NCI-H2171 (cell line): ENCODE measurements at places on chromosomes 5 and 9.

- no peak for DNase-seq
These were observed 148.8 kb downstream of the MACIR start for GRCh38 chr5:103407402-103407801.

GRCh38 chr5:166639151-166639550 lies 1652.3 kb upstream of the WWC1 start:
- no peak for DNase-seq

DNA sequence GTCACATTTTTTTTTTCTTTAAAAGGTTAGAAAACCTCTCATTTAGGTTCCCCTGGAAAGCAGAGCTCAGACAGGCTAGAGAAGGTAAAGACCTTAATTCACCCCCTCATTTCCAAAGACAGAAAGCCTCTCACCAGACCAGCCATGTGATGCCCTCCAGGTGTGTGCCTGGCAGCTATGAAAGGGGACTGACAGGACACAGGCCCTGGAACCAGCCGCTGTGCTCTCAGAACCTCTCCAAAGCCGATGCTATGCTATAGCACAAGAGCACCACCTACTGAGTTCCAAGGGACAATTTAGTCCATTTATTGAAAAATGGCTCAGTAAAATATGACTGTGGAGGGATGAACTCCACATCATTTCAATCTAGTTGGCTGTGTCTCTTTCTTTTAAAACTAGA lies 48.8 kb downstream of the FANCC start:
- DNase-seq, result no peak

DNA sequence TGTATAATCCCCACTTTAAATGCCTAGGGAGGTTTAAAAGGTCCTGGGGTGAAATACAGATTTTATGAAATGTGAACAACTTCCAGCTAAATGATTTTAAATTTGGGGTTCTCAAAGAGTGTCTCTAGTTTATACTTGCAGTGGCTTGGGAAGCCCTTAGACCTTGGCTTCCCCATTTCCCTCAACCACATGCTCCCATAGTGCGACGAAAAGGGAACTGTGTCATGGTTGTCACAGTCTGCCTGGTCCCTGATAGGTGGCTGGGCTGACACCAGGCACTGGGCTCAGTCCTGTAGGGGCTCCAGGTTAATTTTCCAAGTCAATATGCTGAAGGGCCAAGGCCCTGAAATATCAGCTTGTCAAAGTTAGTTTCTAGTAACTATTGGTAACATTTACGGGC lies 10.4 kb upstream of the CXCL14 start:
- DNase-seq, result no peak

DNA sequence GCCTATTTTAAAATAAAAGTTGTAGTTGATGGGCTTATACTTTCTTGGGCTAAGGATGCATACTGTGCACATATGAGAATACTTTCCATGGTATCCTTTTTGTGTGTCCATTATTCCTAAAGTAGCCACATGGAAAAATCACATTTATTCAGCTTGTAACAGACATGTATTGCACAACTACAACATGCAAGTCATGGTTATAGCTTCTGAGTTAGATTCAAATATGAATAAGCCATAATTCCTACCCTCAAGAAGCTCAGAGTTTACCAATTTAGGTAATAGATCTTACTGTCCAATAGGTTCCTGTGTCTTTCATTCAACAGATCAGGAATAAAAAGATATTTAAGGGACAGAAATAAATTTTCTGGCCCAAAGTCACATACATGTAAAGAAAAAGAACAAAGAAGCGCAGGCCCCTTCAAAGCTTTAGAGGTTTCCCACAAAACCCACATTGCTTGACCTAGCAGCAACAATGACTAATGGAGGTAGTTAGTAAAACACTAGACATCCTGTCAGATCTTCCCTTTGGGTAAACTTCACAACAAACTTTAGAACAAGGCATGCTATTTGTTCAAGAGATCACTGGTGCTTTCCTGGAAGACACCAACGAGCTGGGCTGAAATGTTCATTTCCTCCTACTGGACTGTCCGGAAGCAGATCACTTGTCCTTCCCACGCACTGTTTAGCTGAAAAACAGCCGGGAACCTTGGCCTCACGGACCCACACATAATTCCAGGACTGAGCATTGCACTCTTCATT lies 78.4 kb upstream of the ITGA1 start:
- no peak for DNase-seq

- DNase-seq, result no peak
These were observed 192.9 kb downstream of the FBXL7 start for GRCh38 chr5:15692706-15693381.

DNA sequence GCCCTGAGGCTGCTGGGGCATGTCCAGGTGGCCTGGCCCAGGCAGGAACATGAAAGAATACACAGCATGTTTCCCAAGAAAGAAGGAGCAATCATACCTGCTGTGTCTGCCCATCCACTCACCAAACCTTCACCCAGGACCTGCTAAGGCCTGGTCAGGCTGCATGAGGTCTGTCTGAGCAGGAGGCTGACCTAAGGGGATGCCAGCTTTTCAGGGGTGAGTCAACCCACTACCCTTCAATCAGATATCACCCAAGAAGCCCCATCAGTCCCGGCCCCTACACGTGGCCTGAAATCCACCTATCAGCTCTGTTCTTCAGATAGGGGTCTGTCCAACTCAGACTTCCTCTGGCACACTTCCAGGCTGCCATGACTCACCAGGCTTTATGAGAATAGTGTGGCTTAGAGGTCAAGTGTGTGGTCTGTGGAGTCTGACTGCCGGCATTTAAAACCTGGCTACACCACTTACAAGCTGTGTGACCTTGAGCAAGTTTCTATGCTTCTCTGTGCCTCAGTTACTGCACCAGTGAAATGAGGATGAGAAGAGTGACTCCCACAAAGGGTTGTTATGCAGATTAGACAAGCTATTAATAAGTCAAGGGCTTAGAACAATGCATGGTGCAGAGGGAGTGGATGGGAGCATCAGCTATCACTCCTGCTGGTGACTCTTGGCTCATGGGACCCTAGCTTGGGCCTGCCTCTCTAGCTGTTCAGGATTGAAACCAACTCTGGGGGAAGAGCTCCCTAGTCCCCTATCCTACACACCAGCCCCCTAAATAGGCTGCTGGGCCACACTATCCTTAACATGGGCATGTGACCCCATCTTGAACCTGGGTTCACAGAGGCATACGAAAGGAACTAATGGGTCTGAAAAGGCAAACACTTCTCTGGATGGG lies 130.3 kb downstream of the PAX5 start:
- no peak for DNase-seq

GRCh38 chr9:124306098-124306735 lies 48.5 kb downstream of the NEK6 start:
- DNase-seq, result no peak

GRCh38 chr9:69577123-69577522 lies 95.0 kb downstream of the APBA1 start:
- no peak for DNase-seq

- no peak for DNase-seq
These were observed 2.5 kb downstream of the FREM1 start for GRCh38 chr9:14907696-14908095.

GRCh38 chr5:108421713-108422112 lies 39.8 kb upstream of the FBXL17 start:
- no peak for DNase-seq

DNA sequence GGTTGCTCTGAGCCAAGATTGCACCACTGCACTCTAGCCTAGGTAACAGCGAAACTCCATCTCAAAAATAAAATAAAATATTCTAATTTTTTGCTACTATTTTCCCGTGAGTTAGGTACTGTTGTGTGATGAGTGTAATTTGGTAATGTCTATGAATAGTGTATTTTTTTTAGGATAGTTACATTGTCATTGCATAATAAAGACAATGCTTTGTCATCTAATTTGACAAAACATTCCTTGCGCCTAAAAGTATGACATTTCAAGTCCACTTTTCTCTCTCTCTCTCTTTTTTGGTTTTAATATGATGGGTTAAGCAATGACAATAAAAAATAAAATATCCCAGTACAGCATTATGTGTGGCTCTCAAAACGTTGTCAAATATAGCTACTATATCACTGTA lies 29.3 kb downstream of the UBE2R2 start:
- DNase-seq, result no peak

- no peak for DNase-seq
These were observed 177.2 kb downstream of the OSTF1 start for GRCh38 chr9:75265525-75265972.

- DNase-seq, result no peak
These were observed 237.5 kb downstream of the GADD45G start for GRCh38 chr9:89842267-89842768.

DNA sequence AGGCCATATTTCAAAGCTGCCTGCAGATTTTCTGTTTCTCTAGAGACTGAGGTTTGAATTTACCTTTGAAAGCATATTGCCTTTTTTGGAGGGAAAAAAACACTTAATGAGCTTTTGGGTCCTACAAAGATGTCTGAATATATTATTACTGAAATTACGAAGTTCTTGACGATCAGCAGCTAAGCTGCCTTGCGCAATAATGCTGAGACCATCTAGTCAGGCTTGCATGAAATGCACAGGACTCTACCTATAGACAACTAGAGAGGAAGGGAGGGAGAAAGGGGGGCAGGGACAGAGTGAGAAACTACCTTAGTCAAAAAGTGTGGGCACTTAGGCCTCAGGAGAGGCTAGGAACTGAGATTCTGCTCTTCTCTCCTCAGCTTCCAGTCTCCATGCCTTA lies 175.9 kb upstream of the KIF2A start:
- no peak for DNase-seq
